ENCODE measurements at places on chromosomes 2 and 18.

DNA sequence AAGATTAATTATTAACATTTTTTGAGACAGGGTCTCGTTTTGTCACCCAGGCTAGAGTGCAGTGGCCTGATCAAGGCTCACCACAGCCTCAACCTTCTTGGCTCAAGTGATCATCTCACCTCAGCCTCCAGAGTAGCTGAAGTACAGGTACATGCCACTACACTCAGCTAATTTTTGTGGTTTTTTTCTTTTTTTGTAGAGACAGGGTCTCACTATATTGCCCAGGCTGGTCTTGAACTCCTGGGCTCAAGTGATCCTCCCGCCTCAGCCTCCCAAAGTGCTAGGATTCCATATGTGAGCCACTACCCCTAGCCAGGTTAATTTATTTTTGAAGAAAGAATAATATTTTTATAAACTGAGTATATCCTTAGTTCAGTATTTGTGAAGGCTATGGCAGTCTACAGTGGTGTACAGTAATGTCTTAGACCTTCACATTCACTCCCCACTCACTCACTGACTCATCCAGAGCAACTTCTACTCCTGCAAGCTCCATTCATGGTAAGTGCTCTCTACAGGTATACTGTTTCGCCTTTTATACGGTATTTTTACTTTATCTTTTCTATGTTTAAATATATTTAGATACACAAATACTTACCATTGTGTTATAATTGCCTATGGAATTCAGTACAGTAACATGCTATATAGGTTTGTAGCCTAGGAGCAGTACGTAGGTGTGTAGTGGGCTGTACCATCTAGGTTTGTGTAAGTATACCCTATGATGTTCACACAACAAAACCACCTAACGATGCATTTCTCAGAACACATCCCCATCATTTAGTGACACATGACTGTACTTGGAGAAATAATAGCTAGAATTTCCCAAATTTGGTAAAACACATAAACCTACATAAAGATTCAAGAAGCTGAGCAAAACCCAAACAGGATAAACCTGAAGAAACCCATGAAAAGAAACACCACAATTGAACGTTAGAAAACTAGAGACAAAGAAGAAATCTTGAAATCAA lies 38.6 kb downstream of the MGAT4A start:
- no peak for DNase-seq

DNA sequence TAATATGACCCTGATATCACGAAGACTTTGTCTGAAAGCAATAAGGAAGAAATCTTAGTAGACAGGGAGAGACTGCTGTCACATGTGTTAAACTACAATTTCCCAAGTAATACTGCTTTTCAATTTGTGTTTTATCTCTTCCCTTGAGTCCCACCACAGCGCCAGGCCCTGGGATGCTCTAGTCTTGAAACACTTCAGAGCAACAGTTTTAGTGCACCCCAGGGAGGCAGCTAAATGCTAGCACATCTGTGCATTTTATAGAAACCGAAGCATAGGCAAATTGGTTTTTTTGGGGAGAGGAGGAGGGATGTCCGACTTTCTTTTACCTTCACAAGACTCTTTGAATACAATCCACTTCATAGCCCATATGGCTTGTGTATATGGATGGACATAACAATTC lies 550.0 kb upstream of the SYT4 start:
- no peak for DNase-seq

GRCh38 chr2:29902356-29902755 lies 19.0 kb downstream of the ALK start:
- DNase-seq: no peak

- no peak for DNase-seq
Measured at GRCh38 chr2:63792530-63792929, 49.2 kb upstream of the UGP2 start.

DNA sequence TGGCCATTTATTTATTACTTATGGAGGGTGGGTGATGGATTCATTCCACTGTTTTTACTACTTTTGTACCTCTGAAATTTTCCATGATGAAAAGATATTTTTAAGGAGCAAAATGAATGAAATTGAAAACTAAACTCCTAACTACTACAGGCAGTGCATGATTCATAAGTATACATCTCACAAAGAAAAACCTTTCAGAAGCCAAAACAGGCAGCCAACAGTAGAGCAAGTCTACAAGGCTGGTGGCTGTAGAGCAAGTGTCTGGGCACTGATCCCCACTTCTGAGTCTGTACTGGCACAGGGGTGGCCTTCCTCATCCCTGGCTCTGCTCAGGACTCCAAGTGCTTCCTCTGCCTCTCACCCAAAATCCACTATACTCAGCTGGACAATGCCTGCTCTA lies 8.2 kb upstream of the RMP24 start:
- DNase-seq: no peak

GRCh38 chr2:201781557-201782051 lies 871 bp upstream of the ALS2 start:
- DNase-seq: peak; percentile 3

- DNase-seq: no peak
Measured at GRCh38 chr2:161857920-161858319, 216.1 kb downstream of the DPP4 start.

All from left renal pelvis (tissue), 4 donors.